ENCODE measurements at places on chromosomes 6 and 20.

GRCh38 chr6:157881342-157881741 lies 58.3 kb downstream of the SNX9 start:
- DNase-seq = no peak

GRCh38 chr6:85679445-85680123 lies 36.9 kb upstream of the SYNCRIP start:
- DNase-seq = peak; percentile 20

DNA sequence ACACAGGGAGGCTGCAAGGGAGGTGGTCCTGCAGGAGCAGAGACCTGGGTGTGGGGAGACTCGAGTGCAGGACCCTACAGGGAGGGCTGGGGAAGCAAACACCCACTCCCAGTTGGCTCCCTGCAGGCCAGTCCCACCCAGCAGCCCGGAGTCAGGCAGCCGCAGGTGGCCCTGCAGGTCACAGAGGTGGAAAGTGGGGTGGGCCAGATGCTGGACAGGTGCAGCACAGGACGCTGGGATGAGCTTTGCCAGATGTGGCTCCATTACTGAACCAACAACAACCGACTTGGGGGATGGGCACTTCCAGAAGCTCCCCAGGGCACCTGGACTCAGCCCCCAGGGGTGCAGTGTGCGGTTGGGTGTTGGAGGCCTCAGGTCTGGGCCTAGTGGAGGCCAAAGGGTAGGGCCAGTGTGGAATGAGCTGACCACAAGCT lies 26.6 kb upstream of the MYT1 start:
- DNase-seq = no peak

DNA sequence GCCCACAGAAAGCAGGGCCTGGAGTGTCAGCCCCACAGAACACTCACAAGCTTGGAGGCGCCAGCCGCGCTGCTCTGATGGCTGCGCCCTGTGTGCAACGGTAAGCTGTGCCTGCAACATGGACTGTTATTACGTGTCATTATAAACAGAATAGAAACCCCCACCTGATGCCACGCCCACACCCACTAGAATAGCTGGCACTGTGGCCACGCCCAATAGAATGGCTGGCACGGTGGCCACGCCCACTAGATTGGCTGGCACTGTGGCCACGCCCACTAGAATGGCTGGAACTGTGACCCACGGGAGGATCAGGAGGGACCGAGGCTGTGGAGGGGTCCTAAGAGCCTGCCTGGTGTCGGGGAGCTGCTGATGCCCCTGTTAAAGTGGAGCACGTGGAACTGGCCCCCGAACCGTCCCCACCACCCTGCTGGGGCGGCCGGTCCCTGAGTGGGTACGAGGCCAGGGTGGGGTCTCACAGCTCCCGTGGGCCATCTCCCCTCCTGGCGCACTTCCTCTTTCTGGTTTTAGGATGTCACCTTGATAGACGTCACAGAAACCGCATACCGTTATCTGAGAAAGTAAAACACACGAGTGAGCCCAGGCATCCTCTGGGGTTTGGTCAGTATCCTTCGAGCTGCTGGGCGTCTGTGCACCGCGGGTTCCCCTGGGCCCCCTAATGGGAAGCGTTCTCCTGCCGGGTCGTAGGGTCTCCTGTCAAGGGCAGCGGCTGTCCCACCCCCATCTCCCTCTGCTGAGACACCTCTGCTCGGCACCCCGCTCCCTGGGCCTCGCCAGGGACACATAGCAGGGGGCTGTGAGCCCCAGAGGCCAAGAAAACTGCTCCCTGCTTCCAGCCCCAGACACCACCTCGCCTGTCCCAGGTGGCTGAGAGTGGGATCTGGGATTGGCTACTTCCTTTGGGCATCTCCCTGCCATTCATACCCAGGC lies 25.4 kb downstream of the SLC17A9 start:
- DNase-seq = no peak

GRCh38 chr6:70424291-70424690 lies 11.0 kb downstream of the FAM135A start:
- no peak for DNase-seq

- DNase-seq = no peak
Observed at GRCh38 chr6:129684323-129684884, 25.6 kb downstream of the ARHGAP18 start.

DNA sequence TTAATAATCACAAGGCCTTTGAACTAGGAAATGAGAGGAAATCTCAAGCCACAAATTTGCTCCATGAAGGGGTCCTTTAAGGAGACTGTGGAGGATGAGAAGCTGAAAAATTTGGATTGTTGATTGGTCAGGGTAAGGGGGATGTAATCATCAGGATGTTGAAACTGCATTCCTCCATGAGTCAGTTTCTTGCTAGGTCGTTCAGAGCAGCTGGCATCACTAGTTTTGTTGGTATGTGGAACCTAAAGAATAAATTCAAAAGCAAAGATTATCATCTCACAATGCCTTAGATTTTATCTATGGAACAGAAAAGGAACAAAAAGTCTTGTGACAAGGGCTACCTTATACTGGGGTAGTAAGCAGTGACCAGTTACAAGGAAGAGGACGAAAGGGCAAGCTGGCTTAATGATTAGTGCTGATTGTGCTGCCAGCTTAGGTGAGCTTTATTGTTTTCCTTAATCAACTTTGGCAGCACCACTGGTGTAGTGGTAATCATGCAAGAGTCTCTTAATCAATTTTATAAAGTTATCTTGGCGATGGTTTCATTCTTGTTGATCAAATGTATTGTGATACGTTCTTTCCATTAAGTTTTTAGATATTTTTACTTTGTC lies 36.6 kb downstream of the CRISP2 start:
- peak; percentile 51 for DNase-seq

DNA sequence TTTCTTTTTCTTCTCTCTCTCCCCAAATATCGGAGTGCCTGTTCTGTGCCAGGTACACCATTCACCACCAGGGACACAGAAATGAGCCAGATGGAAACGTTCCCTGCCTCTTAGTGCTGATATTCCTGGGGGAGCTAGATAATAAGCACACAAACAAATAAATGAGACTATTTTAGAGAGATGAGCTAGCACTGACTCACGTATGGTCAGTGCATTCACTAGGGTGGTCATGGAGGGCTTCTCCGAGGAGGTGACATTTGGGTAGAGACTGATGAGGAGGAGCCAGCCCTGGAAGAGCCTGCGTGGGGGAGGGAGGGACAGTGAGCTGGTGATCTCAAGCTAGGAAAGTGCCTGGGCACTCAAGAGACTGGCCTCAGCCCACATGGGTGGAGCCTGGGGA lies 252.3 kb upstream of the KCNG1 start:
- DNase-seq = no peak

DNA sequence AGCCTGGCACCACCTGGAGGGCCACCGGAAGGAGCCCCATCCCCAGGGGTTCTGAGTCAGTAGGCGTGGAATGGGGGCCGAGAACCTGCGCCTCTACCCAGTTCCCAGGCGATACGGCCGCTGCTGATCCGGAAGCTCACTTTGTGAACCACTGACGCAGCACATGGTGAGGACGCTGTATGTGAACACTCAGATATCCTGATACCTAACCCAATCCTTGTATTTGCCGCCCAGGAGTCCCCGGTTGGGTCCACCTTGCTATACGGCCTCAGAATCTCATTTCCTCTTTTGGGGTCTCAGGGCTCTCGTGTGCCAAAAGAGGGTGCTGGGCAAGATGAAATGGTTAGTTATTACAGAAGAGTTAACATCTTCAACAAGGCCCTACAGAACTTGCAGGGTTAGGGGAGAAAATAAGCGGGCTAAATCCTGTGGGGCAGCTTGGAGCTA lies 604 bp upstream of the RAB5IF start:
- DNase-seq = no peak

DNA sequence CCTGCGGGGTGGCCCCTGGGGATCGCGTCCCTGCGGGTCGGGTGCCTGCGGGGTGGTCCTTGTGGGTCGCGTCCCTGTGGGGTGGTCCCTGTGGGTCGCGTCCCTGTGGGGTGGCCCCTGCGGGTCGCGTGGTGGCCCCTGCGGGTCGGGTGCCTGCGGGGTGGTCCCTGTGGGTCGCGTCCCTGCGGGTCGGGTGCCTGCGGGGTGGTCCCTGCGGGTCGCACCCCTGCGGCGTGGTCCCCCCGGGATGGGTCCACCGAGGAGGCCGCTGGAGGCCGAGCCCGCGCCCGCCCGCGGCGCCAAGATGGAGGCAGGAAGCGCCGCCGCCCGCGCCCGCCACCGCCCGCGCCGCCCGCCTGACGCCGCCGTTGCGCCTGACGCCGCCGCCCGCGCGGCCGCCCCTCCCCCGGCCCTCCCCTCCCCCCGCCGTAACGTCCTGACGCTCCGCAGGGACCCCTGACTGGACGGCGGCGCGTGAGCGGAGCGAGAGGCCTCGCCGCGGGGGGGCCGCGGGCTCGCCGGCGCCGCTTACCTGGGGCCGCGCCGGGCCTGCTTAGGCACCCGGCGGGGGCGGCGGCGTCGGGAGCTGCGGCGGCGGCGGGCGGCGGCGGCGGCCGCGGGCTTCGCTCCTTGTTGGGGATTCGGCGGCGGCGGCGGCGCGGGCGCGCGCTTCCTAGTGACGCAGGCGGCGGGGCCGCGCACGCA lies at the start of gene GMEB2:
GMEB2 (minus strand) TSS at position 678 of the 705 bp plus-strand sequence. CDS start 7,704 bp downstream, outside the sequence.
- no peak for DNase-seq
